ENCODE measurements at places on chromosomes 1 and 21.

GRCh38 chr1:243236604-243237252 lies 18.4 kb downstream of the CEP170 start:
- DNase-seq: no peak

DNA sequence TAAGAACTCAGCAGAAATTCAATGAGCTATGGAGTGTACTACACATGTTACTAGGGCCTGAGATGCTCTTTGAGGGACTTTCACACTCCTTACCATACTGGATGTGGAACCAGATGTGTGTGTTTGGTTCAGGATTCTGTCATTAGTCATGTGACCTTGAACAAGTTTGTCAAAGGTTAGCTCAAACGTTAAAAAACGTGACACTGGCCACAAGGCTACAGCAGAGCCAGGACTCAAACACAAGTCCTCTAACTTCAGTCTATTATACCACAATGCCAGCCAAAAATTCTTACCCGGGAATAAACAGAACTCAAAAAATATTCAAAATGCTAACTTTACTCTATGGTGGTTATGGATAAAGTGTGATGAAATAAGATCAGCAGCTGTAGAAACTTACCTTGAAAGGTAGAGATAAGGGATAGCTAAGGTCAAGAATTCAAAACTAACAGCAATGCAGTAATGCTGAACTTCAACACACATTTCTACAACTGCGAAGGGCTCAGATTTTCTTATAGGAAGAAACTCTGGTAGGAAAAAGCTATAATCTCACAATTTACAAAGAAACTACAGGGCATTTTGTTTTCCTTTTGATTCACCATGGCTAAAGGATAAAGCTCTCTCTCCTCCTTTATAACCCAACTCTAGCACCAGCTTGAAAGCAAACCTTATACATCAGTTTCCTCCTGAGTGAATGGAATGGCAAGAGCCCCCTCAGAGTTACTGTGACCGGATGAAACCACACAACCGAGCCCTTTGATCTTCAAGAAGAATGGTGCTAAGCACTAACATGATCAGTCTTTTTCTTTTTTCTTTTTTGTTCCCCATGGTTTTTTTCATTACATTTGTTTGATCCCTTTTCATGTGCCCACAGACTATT lies 233.9 kb downstream of the SLC45A1 start:
- no peak for DNase-seq

- DNase-seq: no peak
Observed at GRCh38 chr1:1943834-1944570, 24.9 kb upstream of the TMEM52 start.

- no peak for DNase-seq
Observed at GRCh38 chr1:7850786-7851185, 2.1 kb downstream of the UTS2 start.

- no peak for DNase-seq
Observed at GRCh38 chr1:223718850-223719249, 6.5 kb downstream of the CAPN2 start.

DNA sequence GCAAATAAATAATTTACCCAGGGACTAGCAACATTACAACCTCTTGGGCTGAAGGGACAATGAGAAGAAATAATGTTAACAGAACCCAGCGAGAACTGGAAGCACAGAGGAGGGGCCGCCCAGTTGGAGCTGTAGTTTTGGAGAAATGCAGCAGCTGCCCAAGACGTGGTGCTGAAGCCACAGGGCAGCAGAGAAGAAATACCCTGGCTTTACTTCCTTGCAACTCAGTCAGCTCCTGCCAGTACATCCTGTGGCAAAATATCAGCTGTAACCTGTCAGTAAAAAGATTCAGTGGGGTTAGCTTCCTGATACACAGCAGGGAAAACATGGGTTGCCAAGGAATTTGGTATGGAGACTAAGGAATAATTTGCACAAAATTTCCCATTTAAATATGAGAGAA lies 283.6 kb upstream of the USP25 start:
- DNase-seq: no peak

GRCh38 chr21:35885942-35886541 lies 174.3 kb downstream of the SETD4 start:
- DNase-seq: no peak

GRCh38 chr1:91383456-91383855 lies 21.2 kb downstream of the HFM1 start:
- no peak for DNase-seq

GRCh38 chr1:19066248-19066873 lies 109.9 kb upstream of the IFFO2 start:
- DNase-seq: no peak

- no peak for DNase-seq
Observed at GRCh38 chr1:57464756-57465155, 40.9 kb upstream of the DAB1 start.

- no peak for DNase-seq
Observed at GRCh38 chr1:224539971-224540370, 76.1 kb upstream of the CNIH3 start.
